ENCODE measurements at places on chromosomes 1 and 21.

DNA sequence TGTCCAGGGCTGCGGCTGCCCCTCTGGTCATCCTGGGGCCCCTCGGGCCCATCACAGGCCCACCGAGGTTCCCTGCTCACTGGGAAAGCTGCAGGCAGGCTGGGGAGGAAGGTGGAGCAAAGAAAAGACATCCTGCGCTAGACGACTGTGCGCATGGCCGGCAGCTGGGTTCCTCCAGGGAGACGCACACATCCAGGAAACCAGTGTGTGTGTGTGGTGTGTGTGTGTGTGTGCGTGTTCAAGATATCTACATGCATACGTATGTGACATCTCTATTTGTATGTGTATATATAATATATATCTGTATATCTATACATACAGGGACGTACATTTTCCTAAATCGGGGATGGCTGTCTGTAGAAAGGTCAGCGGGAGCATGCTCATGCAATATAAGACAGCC lies 63.7 kb downstream of the ACOT7 start:
- DNase-seq: no peak

- no peak for DNase-seq
These were observed 96.5 kb downstream of the KCNN3 start for GRCh38 chr1:154773551-154773950.

- no peak for DNase-seq
These were observed 46.6 kb downstream of the RGS7 start for GRCh38 chr1:241310451-241310850.

DNA sequence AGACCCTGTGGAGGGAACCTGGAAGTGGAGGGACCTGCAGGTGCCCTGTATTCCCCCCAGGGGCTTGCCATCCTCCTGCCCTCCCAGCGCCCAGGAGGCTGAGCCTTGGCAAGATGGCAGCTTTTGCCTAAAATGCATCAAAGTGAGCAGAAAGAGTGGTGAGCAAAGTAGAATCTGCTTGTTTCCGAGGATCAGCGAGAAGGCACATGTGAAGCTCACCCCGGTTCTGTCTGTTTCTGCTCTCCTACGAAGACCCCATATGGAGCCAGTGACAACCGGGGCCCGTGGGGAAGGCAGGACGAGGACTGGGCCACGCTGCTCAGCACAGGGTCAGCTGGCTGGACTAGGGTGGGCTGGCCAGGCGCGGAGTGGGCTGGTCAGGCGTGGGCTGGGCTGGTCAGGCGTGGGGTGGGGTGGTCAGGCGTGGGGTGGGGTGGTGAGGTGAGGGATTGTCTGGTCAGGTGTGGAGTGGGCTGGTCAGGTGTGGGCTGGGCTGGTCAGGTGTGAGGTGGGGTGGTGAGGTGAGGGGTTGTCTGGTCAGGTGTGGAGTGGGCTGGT lies 5.2 kb upstream of the FNDC10 start:
- DNase-seq: no peak

GRCh38 chr1:53350853-53351767 lies 23.2 kb upstream of the LRP8 start:
- no peak for DNase-seq

GRCh38 chr1:34864759-34865158 lies 5.2 kb upstream of the SMIM12 start:
- no peak for DNase-seq

- no peak for DNase-seq
These were observed 63.5 kb downstream of the LRRN2 start for GRCh38 chr1:204621996-204622395.

DNA sequence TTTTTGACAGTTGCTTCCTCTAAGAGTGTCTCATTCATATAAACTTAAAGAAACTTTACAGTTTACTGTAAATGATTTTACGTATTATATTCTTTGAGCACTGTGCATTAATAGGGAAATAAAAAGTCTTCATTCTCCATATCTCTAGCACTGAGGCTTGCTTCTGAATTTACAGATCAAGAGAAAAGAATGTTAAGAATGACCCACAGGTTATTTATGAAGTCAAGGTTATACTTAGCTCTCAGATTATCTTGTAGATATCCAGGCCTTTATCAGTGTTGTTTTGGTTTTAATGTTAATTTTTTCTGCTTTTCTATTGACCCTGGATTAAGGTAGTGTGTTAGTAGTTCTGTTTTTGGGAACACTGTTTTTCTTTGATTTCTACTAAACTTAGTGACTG lies 91.4 kb downstream of the GPR161 start:
- no peak for DNase-seq

GRCh38 chr1:222385262-222385661 lies 162.6 kb downstream of the HHIPL2 start:
- no peak for DNase-seq

- no peak for DNase-seq
These were observed 415.4 kb downstream of the TTLL7 start for GRCh38 chr1:83583351-83584014.

DNA sequence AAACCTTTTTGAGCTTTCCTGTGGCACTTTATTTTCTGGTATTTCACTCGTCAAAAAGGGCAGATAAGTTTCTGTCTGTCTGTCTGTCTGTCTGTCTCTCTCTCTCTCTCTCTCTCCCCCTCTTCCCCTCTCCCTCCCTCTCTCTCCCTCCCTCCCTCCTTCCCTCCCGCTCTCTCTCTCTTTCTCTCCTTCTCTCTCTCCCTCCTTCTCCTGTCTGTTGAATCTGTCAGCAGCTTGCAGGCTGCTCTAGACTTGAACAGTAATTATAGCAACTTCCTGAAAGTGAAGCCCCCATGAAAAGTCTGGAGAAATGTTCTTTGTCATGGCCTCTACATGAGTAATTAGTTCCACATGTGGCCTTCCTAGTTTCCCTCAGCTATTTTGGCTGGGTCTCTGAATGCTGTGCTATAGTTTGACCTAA lies 275.2 kb upstream of the C1orf105 start:
- no peak for DNase-seq

DNA sequence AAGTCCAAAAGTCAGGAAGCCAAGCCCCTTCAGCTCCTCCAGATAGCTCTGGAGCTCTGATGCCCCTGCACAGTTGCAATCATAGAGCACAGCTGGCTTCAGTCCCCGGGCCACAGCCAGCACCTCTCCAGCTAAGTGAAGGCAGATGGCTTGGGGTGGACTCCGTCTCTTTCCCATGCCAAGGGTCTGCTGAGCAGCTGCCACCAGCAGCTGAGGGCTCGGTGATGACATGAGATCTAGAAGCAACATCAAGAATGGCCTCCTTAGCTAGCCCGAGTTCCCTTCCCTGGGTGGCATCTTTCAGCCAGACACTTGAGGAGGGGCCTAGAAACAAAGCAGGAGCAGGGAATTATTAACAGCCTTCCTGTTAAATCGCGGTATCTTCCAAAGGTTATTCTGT lies 973 bp downstream of the C1orf74 start:
- no peak for DNase-seq

GRCh38 chr1:97196825-97197516 lies 475.4 kb downstream of the PTBP2 start:
- DNase-seq: no peak

- peak; percentile 66 for DNase-seq
These were observed 19.7 kb downstream of the MFAP2 start for GRCh38 chr1:16960560-16961296.

GRCh38 chr21:45255381-45256020 lies 32.2 kb downstream of the POFUT2 start:
- no peak for DNase-seq

DNA sequence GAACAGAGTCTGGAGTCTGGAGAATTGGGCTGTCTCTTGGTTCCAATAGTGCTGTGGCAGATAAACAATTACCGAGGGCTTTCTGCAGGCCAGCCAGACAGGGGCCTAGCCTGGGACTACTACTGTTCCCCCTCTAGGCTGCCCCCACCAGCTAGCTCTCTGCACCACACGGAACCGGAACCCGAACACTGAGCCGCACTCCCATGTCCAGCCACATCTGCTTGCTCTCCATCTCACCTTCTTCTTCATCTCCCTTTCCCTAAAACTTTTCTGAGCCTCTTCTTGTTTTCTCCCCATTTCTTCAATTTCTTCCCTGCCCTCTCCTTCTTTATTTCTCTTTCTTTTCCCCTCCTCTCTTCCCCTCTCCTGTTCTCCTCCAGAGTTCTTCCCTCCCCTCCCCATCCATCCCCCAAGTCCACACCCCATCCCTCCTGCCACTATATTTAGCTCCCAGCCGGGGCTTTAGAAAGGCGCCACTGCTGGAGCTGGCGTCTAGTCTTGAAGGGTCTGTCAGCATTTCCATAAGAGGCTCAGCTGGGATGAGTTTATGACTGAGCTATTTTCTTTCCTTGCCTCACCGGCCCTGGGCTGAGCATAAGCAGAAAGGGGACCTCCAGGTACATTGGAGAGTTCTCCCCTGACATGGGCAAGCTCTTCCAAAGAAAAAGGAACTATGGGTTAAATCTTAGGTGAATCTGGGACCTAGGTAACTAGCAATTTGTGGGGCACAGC lies 25.7 kb upstream of the ATP2B4 start:
- no peak for DNase-seq

GRCh38 chr1:95168761-95169351 lies 51.7 kb downstream of the TLCD4 start:
- no peak for DNase-seq

GRCh38 chr1:48661726-48662463 lies 114.8 kb downstream of the BEND5 start:
- no peak for DNase-seq

GRCh38 chr1:86841116-86841515 lies 72.8 kb downstream of the SELENOF start:
- DNase-seq: no peak

GRCh38 chr21:22855581-22855980 lies 1857.4 kb downstream of the NCAM2 start:
- no peak for DNase-seq

DNA sequence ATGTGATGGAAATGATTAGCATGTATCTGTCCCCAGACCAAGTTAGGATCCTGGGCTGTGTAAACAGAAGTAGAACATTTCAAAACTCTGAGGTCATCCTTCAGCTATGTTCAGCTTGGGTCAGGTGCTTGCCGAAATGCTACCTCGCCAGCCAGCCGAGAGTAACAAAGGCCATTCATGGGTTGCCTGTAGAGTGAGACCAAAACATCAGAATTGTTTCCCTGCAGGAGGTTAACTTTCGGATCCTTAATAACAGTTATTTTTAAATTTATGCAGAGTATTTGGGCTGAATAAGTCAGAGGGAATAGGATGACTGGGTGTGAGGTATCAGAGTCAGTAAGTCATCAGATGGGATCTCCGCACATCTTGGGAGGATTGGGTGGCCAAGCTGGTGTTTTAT lies 35.6 kb downstream of the SMYD2 start:
- DNase-seq: no peak

DNA sequence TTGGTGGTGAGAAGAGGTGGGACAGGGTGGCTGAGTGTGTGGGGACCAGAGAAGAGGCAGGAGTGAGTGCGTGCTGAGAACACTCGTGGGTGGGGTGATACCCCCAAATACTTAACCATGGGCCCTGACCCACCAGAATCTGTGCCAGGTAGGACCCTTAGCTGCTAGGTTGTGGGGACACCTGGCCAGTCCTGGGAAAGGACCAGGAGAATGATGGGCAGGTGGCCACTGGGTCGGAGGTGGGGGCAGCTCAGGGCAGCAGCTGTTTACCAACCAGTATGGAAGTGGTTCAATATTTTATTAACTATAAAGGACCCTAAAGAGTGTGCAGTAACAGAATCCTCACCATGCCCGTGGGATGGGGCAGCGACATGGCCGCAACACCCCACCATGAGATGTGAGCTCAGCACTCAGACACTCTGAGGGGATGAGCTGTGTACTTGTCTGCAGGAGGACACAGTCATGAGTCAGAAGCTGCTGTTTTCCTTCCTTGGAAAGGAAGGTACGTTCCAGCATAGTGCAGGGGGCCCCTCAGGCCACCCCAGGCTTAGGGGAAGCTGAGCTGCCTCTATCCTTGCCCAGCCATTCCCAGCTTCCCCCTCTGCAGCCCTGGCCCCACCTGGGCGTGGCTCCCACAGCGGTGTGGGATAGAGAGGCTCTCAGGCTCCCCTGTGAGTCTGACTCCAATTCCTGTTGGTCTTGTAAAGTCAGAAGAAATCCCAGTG lies 25.4 kb downstream of the TEX35 start:
- DNase-seq: no peak

DNA sequence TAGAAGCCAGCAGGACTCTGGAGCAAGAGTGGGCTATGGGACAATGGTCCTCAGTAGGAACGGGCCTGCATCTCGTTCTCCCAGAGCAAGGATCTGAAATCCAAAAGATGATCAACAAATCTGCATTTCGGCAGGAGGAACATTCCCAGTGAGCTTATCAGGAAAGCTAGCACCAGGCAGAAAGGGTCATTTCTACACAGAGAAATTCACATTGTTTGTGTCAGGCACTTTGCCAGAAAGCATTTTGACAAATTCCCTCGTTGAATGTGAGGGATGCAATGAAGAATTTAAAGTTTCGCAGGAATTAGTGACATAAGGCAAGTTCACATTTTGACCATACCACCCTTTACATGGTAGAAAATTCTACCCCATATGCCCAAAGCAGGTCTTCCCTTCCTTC lies 31.6 kb upstream of the ETS2 start:
- DNase-seq: no peak

GRCh38 chr21:27582246-27582947 lies 615.5 kb upstream of the ADAMTS5 start:
- no peak for DNase-seq

- no peak for DNase-seq
These were observed 202.9 kb upstream of the ADGRL2 start for GRCh38 chr1:81597720-81598426.

GRCh38 chr21:43304206-43304605 lies 122.7 kb downstream of the SIK1 start:
- no peak for DNase-seq

DNA sequence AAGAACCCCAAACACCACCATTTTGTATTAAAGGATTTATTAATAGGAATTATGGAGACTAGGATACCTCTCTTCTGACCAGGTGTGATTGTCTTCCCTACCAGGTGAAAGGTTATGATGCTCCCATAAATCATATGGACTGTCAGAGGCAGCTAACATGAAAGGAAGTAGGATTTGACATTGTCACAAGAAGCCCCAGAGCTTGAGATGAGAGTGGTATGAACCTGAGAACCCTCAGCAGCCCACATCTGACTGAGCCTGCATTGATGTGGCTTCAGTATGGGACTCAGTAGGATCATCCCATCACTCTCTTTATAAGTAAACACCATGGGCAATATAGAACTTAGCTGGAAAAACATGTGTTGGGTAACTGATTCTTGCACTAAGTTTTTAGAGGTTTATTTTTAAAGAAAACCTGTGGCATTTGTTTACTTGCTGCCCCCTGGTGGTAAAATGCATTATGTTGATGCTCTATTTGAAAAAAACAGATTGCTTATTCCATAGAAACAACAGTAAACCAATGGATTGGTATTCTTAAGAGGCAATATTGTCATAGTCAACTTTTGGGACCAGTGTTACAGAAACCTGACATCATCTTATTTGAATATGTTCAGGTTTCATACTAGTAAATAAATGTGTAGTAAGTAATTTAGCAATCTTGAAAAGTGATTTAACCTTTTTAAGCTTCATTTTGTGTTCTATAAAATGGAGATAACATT lies 16.6 kb upstream of the CACYBP start:
- no peak for DNase-seq

GRCh38 chr1:30991862-30992606 lies 73.5 kb downstream of the PUM1 start:
- no peak for DNase-seq

- no peak for DNase-seq
These were observed 225.4 kb downstream of the TRABD2B start for GRCh38 chr1:47771751-47772150.

GRCh38 chr21:44275041-44275440 lies 10.6 kb upstream of the AIRE start:
- no peak for DNase-seq

- no peak for DNase-seq
These were observed 114.7 kb downstream of the KCNH1 start for GRCh38 chr1:211019266-211019665.

- DNase-seq: no peak
These were observed 97.9 kb downstream of the GIPC2 start for GRCh38 chr1:78143673-78144072.
